Activated naive CD4-positive, alpha-beta T cell (primary cell): ENCODE measurements at places on chromosomes 1 and 21.

GRCh38 chr1:48526008-48526710 lies 54.2 kb upstream of the SPATA6 start:
- DNase-seq = no peak

GRCh38 chr1:116166011-116166571 lies 54.9 kb downstream of the MAB21L3 start:
- DNase-seq = no peak

DNA sequence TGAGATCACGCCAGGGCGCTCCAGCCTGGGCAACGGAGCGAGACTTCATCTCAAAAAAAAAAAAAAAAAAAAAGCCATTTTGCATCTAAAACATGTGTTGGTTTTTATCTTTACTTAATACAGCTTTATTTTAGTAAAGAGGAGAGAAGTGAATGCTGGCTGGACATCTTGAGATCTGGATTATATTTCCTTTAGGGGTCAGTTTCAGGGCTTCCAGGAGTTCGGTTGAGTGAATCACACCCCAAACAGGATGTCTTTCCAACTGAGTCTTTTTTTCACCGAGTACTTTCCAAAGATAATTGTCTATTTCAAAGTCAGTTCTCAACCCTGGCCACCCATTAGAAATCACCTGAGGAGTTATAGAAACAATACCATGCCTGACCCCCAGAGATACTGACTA lies 16.6 kb upstream of the IPP start:
- DNase-seq = no peak

GRCh38 chr1:6014130-6014999 lies 22.1 kb upstream of the NPHP4 start:
- DNase-seq = no peak

DNA sequence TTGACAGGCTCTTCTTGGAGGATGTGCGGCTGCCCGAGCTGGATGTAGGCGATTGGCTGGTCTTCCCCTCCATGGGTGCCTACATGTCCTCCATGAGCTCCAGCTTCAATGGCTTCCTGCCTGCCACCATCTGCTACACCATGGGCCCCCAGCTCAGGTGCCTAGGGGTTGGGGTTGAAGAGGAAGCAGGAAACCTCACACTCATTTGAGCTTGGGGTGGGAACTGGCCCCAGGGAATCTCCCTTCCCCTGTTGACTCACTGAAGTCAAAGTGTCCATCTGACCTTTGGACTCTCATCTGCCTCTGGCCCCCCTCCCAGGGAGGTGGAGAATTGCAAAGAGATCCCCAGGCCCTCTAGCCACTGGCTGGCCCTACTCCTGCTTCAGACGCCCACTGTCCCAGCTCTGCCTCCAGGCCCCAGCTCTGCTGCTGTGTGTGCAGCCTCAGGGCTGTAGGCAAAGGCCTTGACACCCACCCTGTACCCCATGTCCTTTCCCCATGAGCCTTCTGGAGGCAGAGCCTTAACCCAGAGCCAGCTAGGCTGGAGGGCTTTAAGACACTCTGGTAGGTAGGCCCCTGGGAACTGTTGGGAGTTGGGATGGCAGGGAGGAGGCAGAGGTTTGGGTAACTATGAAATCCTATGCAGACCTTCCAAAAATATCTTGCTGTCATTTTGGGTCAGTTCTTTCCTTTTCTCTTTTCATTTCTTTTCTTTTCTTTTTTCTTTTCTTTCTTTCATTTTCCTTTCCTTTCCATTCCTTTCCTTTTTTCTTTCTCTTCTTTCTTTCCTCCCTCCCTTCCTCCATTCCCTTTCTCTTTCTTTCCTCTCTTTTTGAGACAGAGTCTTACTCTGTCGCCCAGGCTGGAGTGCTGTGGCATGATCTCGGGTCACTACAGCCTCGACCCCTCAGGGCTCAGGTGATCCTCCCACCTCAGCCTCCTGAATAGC lies 66.9 kb upstream of the TINAGL1 start:
- no peak for DNase-seq

GRCh38 chr1:172686143-172686542 lies 27.2 kb downstream of the FASLG start:
- no peak for DNase-seq

DNA sequence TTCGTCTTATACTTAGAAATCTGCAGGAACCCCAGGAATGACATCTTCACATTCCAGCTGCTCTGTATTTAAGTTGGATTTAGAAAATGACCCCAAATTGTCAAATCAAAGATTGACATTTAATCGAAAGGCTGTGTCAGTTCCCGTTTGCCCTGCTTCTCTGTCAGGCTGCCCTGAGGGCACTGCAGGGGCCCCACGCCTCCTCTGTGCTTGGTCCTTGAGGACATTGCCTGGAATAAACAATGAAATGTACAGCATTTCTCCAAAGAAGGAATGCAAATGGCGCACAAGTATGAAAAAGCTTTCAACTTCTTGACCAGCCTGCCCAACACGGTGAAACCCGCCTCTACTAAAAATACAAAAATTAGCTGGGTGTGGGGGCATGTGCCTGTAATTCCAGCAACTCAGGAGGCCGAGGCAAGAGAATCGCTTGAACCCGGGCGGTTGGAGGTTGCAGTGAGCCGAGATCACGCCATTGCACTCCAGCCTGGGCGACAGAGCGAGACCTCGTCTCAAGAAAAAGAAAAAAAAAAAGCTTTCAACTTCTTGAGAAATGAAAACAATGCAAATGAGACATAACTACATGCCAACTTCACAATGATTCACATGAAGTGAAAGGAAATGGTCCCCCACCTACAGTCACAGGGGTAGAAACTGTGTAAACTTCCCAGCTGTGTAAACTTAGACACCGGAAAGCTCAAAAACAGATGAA lies 3.0 kb downstream of the TMPRSS3 start:
- DNase-seq = no peak

DNA sequence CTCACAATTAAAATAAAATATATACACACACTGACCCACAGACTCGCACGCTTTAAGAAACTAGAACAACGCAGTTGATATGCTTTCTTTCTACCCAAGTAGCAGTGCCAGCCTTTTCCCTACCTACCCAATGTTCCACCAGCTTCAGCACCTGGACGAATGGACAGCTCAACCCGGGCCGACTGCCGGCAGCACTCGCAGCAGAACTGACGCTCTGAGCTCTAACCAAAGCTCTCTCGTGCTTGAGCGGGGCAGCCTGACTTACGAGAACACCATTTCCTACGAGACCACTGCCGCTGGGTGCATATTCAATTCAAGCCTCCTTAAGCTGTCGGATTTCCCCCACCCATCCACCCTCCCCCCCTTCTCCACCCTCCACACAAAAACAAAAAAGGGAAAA lies 127.4 kb upstream of the DPYD start:
- DNase-seq = peak; percentile 27

DNA sequence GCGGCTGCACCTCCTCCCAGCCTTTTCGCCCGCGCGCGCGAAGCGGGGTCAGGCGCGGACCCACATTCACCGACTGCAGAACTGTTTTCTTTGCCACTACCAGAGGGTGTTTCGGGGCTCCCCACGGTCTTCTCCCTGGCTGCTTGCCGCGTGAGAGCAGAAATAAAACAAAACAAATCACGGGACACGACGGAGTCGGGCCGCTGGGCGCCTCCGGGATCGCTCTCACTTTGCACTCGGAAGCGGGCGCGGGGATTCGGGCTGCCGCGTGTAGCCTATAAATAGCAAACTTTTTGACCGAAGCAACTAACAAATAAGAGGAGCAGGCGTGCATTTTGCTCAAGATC lies 412.3 kb upstream of the ESRRG start:
- DNase-seq = no peak

DNA sequence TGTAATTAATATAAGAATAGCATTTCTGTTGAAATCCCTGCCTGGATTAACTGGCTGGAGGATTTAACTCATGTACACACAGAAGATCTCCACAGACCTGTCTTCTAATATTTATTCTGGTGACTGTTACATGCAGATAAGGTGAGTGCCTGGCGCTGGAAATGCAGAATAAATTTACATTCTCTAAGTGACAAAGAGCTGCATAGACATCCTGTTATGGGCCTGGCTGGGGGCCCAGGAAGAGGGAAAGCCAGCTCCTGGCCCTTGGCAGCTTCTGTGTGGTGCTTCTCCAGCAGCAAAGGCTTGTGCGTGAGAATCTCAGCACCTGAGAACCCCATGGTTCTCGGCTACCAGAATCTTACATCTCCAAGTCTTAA lies 446.6 kb downstream of the PTPRU start:
- no peak for DNase-seq

GRCh38 chr1:15353839-15354579 lies 55.7 kb upstream of the EFHD2 start:
- no peak for DNase-seq
